ENCODE measurements at places on chromosomes 6 and 20. TPM values are rescaled to one million over a fixed set of nuclear protein-coding genes. Genes with fewer than 3 reads are reported as not detected.

DNA sequence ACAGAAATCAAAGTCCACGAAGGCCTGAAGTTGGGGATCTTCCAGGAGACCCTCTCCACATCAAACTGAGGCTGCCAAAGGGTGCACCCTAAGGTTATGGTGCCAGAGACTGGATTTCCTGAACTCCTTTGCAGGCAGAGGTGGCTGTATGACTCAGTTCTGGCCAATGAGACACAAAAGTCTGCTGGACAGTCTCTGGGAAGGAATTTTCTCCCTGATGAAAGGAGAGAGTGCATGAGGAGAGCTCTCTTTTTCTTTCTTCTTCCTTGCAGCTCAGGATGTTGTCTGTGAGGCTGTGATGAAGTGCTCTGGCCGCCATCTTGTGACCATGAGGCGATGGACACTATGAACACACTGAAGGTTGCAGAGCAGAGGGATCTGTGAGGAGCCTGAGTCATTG is 85.2 kb downstream of the MDGA1 start:
- DNase-seq: no peak

- DNase-seq: no peak
Observed at GRCh38 chr6:15313367-15313766, 67.5 kb downstream of the JARID2 start.

- DNase-seq: no peak
Observed at GRCh38 chr6:27209659-27210269, 37.7 kb upstream of the PRSS16 start.

- DNase-seq: peak; percentile 87
Observed at GRCh38 chr6:30744054-30744805, at the start of gene IER3. Gene IER3 (minus strand): TSS chr6:30744547. CDS start chr6:30744518, 29 bp downstream.

GRCh38 chr20:965956-966355 is 36.2 kb downstream of the RSPO4 start:
- DNase-seq: no peak

- peak; percentile 52 for DNase-seq
Observed at GRCh38 chr6:54737247-54737646, 109.3 kb upstream of the FAM83B start.

- no peak for DNase-seq
Observed at GRCh38 chr6:131281471-131282270, 146.4 kb downstream of the AKAP7 start.

- DNase-seq: no peak
Observed at GRCh38 chr6:63447134-63447533, 125.1 kb upstream of the LOC128125822 start.

- no peak for DNase-seq
Observed at GRCh38 chr6:163296835-163297519, 117.5 kb upstream of the QKI start.

SYTL3 gene
- 2.8 TPM for total RNA-seq

SLC17A3 gene
- total RNA-seq: not detected

SRC gene
- 39.2 TPM for total RNA-seq

DACT2 gene
- total RNA-seq: 0.22 TPM

CRISP3 gene
- total RNA-seq: not detected

SYNDIG1 gene
- total RNA-seq: 10.4 TPM

Data from glutamatergic neuron (in vitro differentiated cells).